ENCODE measurements at places on chromosomes 16 and 17. TPM values are rescaled to one million over a fixed set of nuclear protein-coding genes. Genes with fewer than 3 reads are reported as not detected.

- DNase-seq = no peak
Measured at GRCh38 chr17:79843474-79843815, 4.2 kb upstream of the CBX4 start.

GRCh38 chr17:68580236-68580770 lies 20.9 kb downstream of the FAM20A start:
- peak; percentile 17 for DNase-seq

DNA sequence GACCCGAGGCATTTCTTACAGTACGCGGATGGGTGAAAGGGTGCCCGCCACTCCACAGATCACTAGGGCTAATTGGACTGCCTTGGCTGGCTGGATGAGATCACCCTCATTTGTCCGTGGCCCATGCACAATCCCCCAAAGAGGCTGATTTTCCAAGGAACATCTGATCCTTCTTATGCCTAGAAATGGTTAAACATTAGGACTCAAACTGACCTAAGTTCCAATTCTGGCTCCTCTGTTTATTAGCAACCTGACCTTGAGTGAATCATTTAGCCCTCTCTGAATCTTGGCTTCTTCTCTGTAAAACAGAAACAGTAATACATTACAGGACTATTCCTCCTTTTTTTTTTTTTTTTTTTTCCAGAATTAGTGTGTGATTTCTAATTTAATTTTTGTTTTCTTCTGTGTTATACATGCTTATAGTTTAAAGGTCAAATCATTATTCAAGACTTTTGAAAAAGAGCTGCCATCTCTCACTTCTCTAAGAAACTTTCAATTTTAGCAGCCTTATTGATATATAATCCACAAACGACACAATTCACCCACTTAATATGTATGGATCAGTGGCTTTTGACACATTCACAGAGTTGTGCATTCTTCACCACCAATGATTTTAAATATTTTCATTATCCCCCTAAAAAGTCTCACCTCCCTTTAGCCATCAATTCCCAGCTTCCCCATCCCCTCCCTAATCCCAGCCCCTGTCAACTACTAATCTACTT lies 45.4 kb upstream of the TMEM132E start:
- no peak for DNase-seq

DNA sequence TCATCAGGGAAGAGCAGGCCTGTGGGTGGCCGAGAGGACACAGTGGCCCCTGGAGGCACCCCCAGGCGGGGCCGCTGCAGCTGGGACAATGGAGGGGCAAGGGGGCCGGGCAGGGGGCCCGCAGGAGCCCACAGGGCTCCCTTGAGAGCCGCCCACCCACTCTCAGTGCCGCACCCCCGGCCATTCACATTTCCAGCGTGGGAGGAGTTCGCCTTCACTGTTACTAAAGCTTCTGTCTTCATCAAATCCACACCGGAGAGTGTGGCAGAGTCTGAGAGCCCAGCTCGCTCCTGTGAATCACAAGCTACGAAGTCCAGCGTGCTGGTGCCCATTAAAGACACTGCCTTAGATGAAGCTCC lies 20.9 kb upstream of the PVALEF start:
- DNase-seq = no peak

- no peak for DNase-seq
Measured at GRCh38 chr17:73521376-73521775, 122.9 kb downstream of the SDK2 start.

GRCh38 chr16:60027351-60027750 lies 1293.2 kb upstream of the GOT2 start:
- no peak for DNase-seq

DNA sequence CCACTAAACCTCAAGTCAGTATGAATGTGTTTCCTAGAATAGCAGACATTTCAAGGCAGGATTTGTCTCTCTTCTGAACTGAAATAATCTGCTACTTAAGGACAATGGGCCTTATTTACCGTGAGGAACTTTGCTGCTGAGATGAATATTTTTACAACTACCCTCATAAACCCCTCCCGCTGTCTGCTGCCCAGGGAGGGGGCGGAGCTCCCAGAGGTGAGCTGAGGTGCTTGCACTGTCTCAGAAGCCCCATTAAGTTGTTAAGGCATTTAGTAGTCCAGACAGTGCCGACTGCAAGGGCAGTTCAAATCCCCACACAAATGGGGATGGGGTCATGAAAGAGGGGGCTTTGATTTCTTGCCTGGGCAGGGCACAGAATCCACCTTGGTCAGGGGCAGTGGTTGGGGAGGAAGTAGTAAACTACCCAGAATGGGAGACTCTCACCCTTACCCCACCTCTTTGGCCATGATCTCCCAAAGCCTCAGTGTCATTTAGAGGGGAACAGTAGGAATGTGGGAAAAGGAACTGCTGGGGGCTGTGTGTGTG lies 19.2 kb downstream of the HNF1B start:
- no peak for DNase-seq

GRCh38 chr16:23499801-23500200 lies 10.5 kb downstream of the GGA2 start:
- no peak for DNase-seq

Gene SKAP1
- not detected for polyA plus RNA-seq

DNA sequence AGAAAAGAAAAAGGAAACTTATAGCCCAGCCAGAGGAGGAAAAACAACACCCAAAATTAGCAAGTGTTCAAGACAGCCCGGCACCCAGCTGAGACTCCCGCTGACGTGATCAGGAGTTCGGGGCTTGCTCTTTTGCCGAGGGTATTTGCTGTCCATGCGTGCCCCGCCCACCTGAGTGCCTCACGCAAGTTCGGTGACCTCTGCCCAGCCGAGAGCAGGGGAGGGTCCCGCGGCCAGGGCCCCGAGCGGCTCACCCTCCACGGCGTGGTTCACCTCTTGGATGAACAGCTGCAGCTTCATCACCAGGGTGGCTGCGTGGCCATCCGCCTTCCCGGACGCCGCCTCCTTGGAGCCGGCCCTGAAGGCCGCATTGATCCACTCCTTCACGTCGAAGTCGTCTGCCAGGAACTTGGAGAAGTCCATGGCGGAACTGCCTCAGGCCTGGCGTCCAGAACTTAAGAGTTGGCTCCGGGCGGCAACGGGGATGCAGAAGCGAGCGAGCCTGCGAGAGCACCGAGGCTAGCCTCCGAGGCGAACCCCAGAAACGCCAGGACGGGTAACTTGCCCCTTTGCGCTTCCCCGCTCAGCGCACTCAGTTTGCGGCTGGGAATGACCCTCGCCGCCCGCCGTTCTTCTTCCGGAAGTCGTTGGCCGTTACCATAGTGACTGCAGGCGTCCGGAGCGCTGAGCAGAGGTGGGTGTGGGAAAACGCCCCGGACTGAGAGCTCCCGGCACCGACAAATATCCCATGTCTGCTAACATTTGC lies at the start of gene COG7:
TSS of gene COG7 (minus strand) at position 618 of the 766 bp plus-strand sequence. CDS start at position 423, 195 bp downstream.
- DNase-seq = peak; percentile 86

Gene TERB1
- polyA plus RNA-seq = not detected

Data from IMR-90 (cell line).